Hematopoietic multipotent progenitor cell treated with erythropoietin and hydrocortisone succinate and interleukin-3 and kit ligand, for 8 days (in vitro differentiated cells): ENCODE measurements at places on chromosomes 2 and 18.

DNA sequence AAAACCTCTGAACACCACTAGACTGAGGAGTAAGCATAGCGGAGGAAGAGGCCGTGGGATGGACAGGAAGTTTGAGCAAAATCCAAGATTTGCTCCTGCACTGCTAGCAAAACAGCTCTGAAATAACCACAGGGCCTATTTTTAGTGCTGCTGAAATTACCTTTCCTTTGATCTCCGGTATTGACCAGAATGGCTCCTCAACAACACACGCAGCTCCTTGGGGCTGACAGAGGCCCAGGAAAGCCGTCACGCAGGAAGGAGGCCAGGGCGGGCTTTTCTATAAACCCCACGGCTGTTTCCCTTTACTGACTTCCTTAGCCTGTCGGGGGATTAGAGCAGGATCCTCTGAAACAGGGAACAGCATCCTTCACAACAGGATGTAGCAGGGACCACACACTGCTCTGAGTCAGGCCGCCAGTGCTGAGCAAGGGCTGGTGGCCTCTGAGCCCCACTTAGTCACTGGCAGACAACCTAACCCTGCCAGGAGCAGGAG, 80.8 kb upstream of the LCLAT1 start:
- no peak for DNase-seq

- no peak for DNase-seq
These were observed 407.0 kb upstream of the CDH19 start for GRCh38 chr18:67010919-67011318.

DNA sequence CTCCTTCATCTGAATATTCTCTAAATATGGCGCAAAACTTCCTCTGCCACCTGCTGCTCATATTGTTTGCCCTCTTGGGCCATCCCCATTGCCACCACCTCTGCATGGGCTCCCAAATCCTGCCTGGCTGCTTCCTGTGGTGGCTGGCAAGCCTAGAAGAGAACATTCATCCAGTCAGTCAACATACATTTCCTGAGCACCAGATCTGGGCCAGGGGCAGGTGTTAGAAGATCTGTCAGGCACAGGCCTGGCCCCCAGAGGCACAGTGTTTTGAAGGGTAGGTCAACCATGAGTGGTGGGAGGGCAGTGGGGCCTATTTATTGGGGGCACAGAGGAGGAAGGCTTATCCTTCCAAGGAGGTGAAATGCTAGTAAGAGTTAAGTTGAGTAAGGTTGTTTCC, 73.2 kb downstream of the TMEM247 start:
- DNase-seq: no peak

DNA sequence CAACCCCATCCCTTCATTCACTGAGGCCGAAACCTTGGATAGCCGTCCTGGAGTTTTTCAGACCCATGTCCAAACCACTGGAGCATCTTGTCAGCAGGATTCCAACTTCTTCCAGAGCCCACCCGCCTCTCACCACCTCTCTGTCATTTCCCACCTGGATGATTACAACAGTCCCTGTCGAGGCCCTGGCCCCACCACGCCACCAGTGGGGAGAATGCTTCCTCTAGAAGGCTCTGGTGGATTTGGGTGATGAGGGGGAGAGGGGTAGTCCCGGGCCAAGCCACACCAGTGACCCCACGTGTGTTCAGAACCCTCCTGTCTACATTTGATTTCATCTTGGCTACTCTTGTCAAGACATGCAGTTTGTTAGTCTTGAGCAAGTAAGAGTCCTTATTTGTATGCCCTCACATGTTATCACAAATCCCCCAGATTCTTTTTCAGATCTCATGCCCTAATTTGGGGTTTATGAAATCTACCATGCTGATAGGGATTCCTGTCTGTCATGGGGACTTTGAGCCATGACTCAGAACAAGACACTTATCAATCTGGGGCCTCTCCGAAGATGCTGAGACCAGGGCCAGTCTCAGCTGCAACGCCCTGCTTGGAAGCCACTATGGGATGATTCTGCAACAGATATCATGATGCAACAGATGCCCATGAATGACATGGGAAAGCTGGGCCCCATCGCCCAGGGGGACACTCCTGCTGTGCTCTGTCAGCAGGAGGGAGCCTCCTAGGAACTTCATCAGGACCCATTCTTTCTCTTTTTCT, 186.1 kb downstream of the ZFP36L2 start:
- peak; percentile 64 for DNase-seq

- no peak for DNase-seq
These were observed 14.2 kb downstream of the CAPG start for GRCh38 chr2:85395912-85396475.

DNA sequence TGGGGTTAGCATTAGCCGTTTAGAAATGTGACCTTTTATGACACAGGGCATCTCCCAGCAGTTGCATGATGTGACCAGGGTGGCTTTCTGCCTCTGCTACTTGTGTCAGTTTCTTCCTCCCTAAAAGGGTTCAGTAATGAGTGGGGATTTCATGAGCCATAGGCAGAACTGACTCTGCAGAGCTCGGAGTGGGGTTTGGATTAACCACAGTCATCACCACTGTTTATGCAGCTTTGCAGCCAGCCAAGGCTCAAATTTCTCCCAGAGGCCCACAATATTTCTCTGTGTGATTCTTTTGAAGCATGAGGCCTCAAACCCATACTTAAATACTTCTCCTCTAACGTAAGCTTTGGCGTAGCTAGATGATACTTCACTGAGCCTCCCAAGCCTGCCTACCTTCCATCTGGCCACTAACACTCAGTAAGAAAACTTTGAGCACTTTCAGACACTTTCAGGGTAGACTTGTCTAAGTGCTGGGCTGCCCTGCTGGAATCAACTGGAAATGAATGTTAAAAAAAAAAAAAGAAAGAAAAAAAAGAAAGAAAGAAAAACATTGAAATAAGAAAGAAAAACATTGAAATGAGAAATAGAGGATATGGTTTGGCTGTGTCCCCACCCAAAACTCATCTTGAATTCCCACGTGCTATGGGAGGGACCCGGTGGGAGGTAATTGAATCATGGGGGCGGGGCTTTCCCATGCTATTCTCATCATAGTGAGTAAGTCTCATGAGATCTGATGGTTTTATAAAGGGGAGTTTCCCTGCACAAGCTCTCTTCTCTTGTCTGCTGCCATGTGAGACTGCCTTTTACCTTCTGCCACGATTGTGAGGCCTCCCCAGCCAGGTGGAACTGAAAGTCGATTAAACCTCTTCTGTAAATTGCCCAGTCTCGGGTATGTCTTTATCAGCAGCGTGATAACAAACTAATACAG, 11.5 kb upstream of the LAPTM4A start:
- no peak for DNase-seq

DNA sequence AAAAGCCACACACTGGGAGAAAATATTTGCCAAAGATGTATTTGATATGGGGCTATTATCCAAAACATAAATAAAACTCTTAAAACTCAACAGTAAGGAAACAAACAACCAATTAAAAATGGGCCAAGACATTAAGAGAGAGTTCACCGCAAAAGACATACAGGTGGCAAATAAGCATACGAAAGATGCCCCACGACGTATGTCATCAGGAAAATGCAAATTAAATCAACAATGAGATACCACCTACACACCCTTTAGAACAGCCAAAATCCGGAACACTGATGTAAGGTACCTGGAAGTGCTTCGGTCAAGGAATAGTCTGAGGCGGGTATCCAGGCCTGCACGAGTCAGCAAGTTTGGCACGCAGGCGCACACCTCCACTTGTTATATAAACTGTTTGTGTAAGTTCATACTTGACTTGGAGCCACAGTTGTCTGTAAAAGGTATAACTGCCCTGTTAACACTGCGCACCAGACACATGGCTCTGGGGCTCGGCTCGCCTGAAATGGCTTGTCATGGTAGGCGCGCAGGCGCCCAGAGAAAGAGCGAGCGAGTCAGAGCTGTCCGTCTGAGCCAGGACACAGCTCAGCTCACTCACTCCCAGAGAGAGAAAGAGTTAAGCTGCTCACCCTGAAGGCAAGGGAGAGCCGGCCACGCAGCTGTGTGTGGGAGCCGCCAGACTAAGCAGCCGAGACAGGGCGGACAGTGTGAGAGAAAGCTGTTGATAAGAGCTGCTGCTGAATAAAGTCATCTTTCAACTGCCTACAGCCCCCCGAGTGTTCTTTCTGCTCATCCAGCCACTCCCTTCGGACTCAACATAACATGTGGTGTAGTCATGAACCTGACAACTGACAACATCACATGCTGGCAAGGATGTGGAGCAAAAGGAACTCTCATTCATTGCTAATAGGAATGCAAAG, 87.3 kb downstream of the HNRNPLL start:
- DNase-seq: peak; percentile 76

DNA sequence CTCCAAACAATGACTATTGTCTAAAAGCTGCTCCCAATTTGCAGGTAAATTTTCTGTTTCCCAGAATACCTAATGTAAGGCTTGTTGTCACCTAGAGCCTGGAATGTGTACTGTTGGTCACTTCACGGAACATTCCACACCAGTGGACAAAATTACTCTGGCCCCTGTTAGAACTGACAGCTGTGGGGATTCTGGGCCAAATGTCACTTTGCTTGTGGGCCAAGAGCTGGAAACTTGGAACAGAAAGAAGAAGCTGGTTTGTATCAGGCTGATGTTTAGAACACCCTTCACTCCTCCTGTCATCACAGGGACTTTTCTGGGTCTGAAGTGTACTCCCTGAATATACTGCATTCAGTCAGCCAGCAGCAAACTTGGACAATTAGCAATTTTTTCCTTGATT, 495.6 kb upstream of the SYT4 start:
- no peak for DNase-seq

DNA sequence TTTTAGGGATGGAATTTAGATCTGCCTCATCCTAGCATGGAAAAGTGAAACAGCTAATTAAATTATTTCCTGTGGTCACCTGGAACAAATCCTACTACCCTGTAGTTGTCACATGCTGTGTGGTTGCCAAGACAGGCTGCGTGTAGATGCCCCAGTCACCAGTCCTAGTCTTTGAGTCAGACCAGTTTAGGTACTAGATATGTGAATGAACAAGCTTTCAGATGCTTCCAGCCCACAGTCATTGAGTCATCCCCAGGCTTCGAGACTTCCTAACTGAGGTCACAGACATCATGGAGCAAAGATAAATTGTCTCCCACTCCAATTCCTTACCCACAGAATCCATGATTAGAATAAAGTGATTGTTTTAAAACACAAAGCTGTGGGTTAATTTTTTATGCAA, 35.8 kb upstream of the GRB14 start:
- no peak for DNase-seq

GRCh38 chr2:70519453-70519852, 34.2 kb downstream of the TGFA start:
- no peak for DNase-seq

DNA sequence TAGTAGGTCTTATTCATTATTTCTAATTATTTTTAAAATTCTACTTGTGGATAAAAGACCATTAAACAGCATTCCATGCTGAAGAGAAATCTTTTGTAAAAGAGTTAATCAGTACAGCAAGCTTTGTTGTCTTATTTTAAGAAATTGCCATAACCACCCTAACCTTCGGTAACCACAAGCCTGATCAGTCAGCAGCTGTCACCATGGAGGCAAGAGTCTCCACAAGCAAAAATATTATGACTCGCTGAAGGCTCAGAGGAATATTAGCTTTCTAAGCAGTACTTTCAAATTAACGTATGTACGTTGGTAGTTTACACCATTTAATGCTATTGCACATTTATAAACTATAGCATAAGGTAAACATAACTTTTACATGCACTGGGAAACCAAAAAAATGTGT, 650.5 kb upstream of the LINC00305 start:
- DNase-seq: no peak

GRCh38 chr2:41955316-41956043, 92.3 kb upstream of the PKDCC start:
- DNase-seq: no peak

- DNase-seq: no peak
These were observed 393 bp downstream of the IL1R1 start for GRCh38 chr2:102142829-102143449.

DNA sequence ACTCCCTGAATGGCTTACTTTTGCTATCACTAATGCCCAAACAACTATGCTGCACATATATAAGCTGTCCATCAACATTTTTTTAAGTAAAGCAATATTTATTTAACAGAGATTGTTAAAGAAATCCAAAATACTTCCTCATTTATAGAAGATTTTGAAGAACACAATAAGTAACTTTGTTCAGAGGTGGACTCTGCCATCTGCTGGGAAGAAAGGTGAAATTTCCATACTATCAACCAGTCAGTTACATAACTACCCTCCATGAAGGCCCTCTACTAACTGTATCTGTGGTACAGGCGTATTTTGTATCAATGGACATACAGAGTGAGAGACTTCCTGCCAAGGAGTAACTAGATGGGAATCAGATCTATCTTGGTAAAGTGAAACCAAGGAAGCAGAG, 106.0 kb downstream of the DTNB start:
- peak; percentile 77 for DNase-seq

DNA sequence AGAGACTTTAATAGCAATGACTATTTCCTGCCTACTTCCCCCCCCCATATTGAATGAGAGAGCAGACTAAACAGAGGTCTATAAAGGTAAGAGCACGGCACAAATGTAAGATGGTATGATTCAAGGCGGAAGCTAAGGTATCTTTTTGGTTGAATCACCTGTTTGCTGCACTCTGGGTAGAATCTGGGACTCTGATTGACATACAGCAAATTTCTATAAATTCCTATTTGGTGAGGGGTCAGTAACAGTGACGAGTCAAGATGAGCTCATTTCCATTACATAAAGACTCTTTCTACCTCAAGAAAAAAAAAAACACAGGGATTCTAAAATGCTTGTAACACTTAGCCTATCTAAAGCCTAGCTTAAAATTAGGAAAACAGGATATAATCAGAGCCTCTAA, 297.3 kb downstream of the TNS1 start:
- DNase-seq: no peak

- no peak for DNase-seq
These were observed 2.8 kb upstream of the CDCA7 start for GRCh38 chr2:173351879-173352278.

GRCh38 chr2:233972941-233973575, 55.9 kb downstream of the TRPM8 start:
- no peak for DNase-seq

GRCh38 chr2:108220942-108221541, 18.7 kb upstream of the SULT1C3 start:
- no peak for DNase-seq

GRCh38 chr2:26486789-26487188, 8.9 kb upstream of the OTOF start:
- no peak for DNase-seq
